ENCODE measurements at places on chromosomes 3 and 15. TPM values are rescaled to one million over a fixed set of nuclear protein-coding genes. Genes with fewer than 3 reads are reported as not detected.

GRCh38 chr3:152638707-152639450 is 196.1 kb upstream of the P2RY1 start:
- DNase-seq = no peak

The GOLGA6A gene
- polyA plus RNA-seq = not detected

- no peak for DNase-seq
Observed at GRCh38 chr3:173622166-173622565, 224.6 kb downstream of the NLGN1 start.

- DNase-seq = peak; percentile 59
Observed at GRCh38 chr3:158570999-158571702, at the start of gene MLF1. TSS of gene MLF1 (plus strand) at chr3:158571194. CDS start at chr3:158571301, 107 bp downstream.

The COLQ gene
- polyA plus RNA-seq = 0.23 TPM

The PXYLP1 gene
- 10.9 TPM for polyA plus RNA-seq

DNA sequence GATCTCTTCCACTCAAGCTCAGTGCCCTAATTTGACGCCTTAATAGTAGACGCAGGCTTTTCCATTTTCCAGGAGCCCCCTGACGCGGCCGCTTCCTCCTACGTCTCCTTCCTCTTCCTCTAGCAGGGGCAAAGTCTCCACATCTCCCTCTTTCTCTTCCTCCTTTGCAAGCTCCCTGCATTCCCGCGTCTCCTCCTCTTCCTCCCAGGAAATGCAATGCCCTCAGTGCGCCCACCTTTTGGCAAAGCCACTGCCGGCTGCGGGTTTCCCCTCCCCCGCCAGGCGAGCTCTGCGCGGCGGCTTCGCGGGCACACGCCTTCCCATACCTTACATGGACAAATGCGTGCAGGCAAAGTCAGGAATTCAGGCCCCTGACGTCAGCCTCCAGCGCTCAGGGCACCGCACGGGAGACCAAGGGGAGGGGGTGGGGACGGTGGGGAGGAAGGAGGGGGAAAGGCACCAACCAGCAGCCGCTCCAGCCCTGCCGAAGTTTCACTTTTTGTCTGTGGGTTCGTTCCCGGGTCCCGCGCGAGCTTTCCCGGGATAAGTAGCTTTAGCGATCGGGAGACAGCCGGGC is 432 bp upstream of the LPP start:
- peak; percentile 64 for DNase-seq

The POMGNT2 gene
- polyA plus RNA-seq = 4.3 TPM

The CFAP100 gene
- not detected for polyA plus RNA-seq

- DNase-seq = no peak
Observed at GRCh38 chr3:166304584-166304983, 467.4 kb upstream of the BCHE start.
